ENCODE measurements at places on chromosomes 2 and 18.

GRCh38 chr2:24456599-24457556, 34.2 kb upstream of the NCOA1 start:
- no peak for DNase-seq

- DNase-seq, result no peak
Observed at GRCh38 chr2:17299891-17300540, 218.2 kb downstream of the RAD51AP2 start.

DNA sequence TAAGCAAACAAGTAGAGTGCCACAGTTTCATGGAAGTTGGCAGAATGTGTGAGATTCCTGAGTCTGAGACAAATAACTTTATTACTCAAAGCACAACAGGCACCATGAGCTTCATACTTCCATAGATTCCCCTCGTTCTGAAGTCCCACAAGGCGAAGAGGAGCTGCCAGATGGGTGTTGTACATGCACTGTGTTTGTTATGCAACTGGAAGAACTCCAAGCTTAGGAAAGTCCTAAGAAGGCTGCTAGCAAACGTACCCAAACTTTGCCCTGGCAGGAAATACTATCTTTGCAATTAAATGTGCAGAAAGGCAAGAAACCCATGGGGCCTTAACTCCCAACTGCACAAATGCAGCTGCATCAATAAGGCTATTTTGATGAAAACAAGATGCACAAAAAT, 1.6 kb upstream of the GCA start:
- DNase-seq, result no peak

- DNase-seq, result no peak
Observed at GRCh38 chr2:11097854-11098387, 57.3 kb upstream of the SLC66A3 start.

GRCh38 chr2:71299507-71299906, 32.1 kb upstream of the ZNF638 start:
- no peak for DNase-seq

- no peak for DNase-seq
Observed at GRCh38 chr2:60532421-60532820, 21.0 kb downstream of the BCL11A start.
